SHP77 treated with DMSO at 0.1 percent for 48 hours (cell line): ENCODE measurements at places on chromosomes 12 and 14.

- DNase-seq: no peak
These were observed 2.3 kb upstream of the MAP3K9 start for GRCh38 chr14:70811578-70811977.

- DNase-seq: no peak
These were observed 217.3 kb downstream of the MON2 start for GRCh38 chr12:62683776-62684569.

- no peak for DNase-seq
These were observed 73.6 kb upstream of the RASSF8 start for GRCh38 chr12:25884920-25885234.

DNA sequence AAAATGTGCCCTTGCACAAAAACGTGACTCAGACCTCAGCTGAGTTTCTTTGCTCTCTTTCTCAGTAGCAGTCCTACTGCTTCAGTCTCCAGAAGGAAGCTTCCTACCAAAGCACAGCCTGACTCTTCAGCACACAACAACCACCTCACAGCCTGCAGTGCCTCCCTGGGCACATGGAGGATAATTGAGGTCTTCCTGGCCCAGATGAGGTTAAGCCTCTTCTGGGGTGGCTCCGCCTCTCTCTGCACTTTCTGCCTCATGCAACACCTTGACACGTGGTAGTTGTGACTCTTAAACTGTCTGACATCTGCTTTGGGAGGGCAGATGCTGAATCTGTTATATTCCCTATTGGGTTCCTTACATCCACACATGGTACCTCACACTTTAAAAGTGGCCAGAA is 33.8 kb downstream of the GIT2 start:
- no peak for DNase-seq

DNA sequence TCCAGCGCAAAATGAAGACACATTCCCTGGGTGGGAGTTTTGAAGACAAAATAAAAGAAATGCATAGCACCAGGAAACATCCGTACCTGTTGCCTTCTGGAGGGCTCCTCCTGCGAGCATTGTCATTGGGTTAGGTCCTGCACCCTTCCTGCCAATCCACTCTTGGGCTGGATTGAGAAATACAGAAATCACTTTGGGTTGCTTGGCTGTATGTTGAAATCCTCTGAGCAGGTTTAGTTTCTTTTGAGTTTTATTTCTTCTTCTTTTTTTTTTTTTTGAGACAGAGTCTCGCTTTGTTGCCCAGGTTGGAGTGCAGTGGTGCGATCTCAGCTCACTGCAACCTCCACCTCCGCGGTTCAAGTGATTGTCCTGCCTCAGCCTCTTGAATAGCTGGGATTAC is 67.6 kb downstream of the ARF6 start:
- no peak for DNase-seq

DNA sequence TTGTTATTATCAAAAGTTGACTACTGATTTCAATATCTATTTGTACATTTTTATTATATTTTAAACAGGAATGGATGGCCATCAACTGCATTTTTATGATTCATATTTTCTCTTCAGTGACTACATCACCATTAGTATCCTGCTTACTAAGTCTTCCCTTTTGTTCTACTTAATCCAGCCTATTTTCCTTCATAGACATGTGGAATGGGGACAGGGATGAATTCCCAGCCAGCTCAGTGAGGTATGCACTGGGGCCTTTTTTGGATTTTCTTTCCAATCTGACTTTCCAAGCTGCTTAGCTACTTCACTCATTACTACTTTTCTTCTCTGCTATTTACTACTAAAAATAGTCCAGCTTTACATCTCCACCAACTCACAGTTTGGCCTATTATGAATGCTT is 38.4 kb downstream of the AKAP6 start:
- no peak for DNase-seq

GRCh38 chr14:32472512-32473463 is 143.7 kb downstream of the AKAP6 start:
- DNase-seq: no peak

GRCh38 chr12:75814851-75815754 is 216.5 kb downstream of the PHLDA1 start:
- no peak for DNase-seq

DNA sequence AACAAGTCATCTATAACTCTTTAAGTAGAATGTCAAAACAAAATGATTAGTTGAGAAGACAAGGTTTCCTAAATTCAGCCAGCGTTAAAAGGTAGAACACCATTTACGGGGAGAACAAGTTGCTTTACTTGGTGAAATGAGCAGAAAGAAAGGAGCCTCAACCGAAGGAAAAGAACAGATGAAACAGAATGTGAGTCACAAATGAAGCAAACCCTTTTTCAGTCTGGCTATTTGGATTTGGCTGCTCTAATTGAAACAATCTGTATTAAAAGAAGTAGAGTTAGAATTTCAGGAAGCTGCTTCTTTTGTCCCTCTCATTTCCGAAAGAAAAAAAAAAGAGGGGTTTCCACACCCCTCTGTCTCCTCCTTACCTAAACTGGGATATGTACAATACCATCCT is 34.6 kb downstream of the CEP128 start:
- no peak for DNase-seq

DNA sequence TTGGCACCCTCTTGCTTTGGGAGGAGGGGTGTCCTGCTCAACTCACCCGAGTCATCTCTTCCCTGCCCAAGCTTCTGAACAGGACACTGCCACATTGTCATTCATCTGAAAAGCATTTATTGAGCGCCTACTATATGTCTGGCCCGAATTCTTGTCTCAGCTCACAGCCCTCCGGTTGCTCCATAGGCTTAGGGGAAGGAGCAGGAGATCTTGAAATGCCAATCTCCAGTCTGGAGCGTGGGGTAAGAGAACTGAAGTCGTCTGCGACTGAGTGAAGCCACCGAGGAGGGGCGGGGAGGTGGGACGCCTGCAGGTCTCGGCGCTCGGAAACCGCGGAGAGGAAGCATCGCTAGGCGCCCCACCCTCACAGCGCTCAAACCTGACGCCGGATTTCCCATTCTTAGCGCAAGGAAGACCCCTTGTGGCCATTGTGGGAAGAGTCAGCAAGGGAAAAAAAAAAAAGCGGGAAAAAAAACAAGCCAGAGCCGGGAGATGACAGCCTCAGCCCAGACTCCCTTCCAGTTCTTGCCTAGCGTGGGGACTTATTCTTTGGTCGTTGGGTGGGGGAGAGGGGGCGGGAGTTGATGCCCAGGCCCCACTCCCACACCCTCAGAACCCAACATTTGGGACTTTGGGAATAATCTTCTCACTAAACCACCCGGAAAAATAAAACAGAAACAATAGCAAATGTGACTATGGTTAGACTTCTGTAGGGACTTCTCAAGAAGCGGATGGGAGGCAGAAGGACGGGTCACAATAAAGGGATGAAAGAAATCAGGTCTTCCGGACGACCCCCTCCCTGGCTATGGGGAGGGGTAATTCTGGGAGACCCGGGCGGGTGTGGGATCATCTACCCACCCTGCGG is 28.2 kb upstream of the SMUG1 start:
- DNase-seq: peak; percentile 57

DNA sequence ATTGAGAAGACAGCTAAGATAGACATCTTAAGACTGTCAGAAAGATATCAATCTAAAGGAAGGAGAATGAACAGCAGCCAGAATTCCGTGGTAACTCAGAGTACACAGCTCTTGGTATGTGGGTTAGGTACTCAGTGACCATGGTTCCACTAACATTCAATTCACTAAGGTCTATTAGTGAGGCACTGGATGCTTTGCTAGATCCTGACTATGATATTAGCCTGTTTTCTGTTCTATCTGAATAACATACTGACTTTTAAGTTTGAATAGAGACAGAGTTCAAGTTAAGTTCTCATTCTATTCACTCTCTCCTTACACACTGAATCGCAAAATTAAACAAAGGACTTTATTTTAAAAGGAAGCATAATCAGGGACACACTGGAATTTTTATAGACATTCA is 106.4 kb downstream of the PRKD1 start:
- no peak for DNase-seq

- DNase-seq: no peak
These were observed 447.7 kb downstream of the PDZRN4 start for GRCh38 chr12:41635626-41636364.

GRCh38 chr14:74421981-74422380 is 4.0 kb downstream of the SYNDIG1L start:
- DNase-seq: no peak

DNA sequence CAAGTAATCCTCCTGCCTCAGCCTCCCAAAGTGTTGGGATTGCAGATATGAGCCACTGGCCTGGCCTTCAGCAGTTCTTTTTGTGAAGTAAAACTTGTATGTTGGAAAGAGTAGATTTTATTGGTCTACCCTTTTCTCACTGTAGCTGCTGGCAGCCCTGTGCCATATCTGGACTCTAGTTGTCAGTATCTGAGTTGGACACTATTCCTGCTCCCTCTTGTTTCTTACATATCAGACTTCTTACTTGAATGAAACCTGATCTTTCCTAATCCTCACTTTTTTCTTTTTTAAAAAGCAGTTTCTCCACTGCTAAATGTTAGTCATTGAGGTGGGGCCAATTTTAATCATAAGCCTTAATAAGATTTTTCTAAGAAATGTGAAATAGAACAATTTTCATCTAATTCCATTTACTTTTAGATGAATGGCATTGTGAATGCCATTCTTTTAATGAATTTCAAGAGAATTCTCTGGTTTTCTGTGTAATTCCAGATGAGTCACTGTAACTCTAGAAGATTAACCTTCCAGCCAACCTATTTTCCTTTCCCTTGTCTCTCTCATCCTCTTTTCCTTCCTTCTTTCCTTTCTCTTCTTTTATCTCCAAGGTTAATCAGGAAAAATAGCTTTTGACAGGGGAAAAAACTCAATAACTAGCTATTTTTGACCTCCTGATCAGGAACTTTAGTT is 88.7 kb downstream of the APAF1 start:
- no peak for DNase-seq

DNA sequence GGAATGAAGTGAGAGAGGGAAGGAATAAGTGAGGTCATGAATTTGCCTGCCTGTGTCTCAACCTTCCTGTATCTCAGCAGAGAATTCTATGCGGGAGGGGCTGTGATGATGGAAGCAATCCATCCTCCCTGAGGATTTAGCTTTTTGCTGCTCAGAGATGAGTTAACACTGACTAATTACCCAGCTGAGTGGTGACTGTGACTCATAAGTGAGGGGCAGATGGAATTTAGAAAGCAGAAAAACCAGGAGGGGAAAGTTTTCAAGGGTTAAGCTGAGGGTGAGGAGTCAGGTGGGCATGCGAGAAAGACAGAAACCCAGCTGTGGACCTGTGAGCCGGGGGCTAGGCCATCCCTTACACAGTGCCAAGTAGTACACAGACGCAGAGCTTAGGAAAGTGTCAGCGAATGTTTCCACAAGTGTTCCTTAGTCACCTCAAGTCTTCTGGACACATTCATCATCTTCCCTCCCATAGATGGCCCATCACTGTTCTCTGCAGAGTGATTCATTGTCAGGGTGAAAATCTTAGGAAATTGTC is 277.9 kb downstream of the IPO8 start:
- no peak for DNase-seq

DNA sequence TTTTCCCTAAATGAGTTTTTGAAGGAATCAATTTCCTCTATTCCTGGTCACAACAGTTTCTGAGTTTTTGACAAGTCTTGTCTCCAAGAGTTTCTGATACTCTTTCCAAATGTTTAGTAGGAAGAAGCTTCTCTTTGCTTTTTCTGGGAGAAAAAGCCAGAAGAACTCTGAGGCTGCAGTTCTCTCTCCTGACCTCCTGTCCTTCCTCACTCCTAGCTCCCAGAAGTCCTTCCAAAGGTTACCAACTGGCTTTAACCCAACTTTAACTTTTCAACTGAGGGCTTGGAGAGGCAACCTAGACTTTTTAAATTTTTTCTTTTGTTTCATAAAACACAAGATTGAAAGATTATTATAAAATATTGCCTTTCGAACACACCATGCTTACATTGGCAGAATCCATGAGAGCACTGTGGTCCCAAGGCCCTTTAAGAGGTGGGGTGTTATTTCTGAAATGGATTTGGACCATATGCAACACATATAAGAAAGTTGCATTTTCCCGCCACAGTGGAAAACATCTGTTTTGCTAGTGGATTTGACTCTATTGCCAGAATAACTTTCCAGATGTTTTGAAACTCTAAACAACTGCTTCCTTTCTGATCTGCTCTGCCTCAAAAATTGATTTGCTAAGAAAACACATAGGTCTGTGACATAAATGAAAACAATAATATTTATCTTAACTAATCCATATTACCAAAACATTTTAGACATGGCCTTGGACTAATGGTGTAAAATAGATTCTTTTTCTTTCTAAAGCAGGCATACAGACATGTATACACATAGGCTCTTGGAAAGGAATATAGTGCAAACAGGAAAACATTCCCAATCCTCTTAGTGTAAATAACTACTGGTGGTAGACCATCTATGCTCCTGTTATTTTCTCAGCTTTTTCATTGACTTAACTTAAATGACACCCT is 22.3 kb upstream of the EPS8 start:
- no peak for DNase-seq

GRCh38 chr14:66884149-66884548 is 305.1 kb upstream of the GARIN2 start:
- DNase-seq: no peak

GRCh38 chr14:76203086-76204001 is 51.6 kb downstream of the GPATCH2L start:
- DNase-seq: no peak

GRCh38 chr14:63993992-63994391 is 141.2 kb downstream of the SYNE2 start:
- DNase-seq: no peak

- no peak for DNase-seq
These were observed 5.8 kb downstream of the NFE2 start for GRCh38 chr12:54294953-54295566.

DNA sequence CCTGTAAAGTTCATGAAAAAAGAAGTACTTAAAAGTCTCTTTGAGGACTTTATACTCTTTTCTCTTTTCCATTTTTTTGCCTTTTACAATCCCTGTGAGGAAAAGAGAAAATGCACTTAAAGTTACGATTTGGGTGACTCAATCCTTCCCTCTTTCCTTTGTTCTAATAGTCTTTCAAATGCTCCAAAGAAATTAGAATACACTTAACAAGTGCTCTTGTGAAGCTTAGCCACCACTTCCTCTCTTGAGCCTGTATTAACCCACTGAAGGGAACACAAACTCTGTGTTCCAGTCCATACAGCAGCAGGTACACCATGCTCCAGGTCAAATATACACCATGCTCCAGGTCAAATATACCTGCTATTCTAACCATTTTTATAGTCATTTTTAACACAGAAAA is 581.1 kb upstream of the MGAT4C start:
- no peak for DNase-seq

DNA sequence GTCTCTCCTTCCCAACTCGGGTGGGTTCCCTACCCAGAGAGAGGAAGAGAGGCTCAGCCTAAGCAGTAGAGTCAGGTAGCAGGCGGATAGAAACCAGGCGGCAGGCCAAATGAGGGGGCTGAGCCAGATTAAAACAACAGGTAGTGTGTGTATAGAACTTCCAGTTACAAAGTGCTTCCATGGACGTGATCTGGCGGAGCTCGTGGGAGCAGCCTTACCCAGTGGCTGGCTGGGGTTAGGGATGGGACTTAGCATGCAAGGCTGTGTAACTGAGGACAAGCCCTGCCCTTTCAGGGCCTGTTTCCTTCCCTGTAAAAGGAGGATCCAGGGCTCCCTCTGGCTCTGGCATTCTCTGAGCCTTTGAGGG is 8.3 kb downstream of the KRT80 start:
- no peak for DNase-seq
